Liver (tissue), 10 donors: ENCODE measurements at places on chromosomes 3 and 15. TPM values are rescaled to one million over a fixed set of nuclear protein-coding genes. Genes with fewer than 3 reads are reported as not detected.

DNA sequence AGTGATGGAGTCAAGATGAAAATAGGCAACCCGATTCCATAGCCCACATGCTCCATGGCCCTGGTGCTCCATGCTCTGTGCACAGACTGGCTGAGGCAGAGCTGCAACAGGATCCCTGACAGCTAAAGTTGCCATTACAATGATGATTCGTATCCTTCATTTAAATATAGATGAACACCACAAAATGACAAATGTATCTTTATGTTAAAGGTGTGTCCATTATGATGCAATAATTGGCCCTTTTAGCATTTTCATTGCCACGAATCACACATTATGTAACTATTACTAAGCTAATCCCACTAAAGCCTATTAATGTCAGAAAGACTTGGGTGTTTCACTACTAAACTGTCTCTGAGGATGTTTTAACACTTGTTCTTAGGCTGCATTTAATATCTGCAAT lies 270.2 kb upstream of the THBS1 start:
- H3K4me3 ChIP-seq, result no peak overlapping the region
- DNase-seq, result no peak
- H3K36me3 ChIP-seq, result no peaks in the 10 kb centered on the region
- no peaks in the 10 kb centered on the region for H3K27me3 ChIP-seq

DNA sequence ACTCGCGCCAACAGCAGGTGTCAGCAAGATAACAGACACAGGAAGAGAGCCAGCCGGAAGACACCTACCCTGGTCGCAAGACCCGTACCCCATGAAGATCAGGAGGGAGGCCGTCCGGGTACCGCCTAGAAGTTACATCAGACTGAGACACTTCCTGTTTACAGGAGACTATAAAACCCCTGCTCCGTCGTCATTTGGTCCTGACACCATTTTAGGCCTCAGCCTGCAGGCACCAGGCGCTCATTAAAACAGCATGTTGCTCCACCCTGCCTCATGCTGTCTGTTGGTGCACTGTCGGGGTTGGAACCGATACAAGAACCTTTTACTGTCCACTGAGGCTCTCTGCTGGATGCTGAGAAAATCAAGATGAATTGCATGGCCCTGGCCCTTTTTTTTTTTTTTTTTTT lies 15.6 kb upstream of the PRTG start:
- no peaks in the 10 kb centered on the region for H3K4me1 ChIP-seq
- H3K4me3 ChIP-seq, result no peak overlapping the region
- no peak overlapping the region for H3K27ac ChIP-seq
- H3K27me3 ChIP-seq, result no peaks in the 10 kb centered on the region

GRCh38 chr15:90097475-90097874 lies 4.8 kb downstream of the IDH2 start:
- H3K27me3 ChIP-seq, result no peaks in the 10 kb centered on the region
- H3K4me3 ChIP-seq, result no peak overlapping the region
- no peaks in the 10 kb centered on the region for H3K36me3 ChIP-seq
- H3K27ac ChIP-seq, result peak overlapping the region; percentile 88
- no peak for DNase-seq
- peaks cover 55% of the 10 kb centered on the region for H3K4me1 ChIP-seq

GRCh38 chr3:187774185-187774789 lies 29.0 kb upstream of the BCL6 start:
- no peak overlapping the region for H3K4me3 ChIP-seq
- H3K27ac ChIP-seq, result no peak overlapping the region
- no peaks in the 10 kb centered on the region for H3K36me3 ChIP-seq
- H3K27me3 ChIP-seq, result no peaks in the 10 kb centered on the region
- no peak for DNase-seq
- no peaks in the 10 kb centered on the region for H3K4me1 ChIP-seq

DNA sequence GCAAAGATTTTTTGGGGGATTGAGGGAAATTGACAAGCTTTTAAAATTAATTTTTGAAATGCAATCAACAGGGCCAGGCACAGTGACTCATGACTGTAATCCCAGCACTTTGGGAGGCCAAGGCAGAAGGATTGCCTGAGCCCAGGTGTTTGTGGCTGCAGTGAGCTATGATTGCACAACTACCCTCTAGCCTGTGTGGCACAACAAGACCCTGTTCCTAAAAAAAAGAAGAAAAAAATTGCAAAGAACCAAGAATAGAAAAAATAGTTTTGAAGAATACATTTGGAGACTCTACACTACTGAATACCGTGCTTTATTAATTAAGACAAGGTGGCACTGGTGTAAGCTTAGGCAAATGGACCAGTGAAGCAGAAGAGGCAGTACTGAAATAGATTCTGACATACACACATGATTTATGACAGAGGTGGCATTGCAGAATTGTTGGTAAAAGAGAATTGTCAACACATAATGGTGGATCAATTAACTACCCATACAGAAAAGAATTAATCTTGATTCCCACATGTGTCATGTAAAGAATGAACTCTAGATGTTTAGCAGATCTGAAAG lies 443.3 kb upstream of the ATP11B start:
- DNase-seq, result no peak
- H3K4me3 ChIP-seq, result no peak overlapping the region
- no peaks in the 10 kb centered on the region for H3K4me1 ChIP-seq
- H3K27me3 ChIP-seq, result no peaks in the 10 kb centered on the region

DNA sequence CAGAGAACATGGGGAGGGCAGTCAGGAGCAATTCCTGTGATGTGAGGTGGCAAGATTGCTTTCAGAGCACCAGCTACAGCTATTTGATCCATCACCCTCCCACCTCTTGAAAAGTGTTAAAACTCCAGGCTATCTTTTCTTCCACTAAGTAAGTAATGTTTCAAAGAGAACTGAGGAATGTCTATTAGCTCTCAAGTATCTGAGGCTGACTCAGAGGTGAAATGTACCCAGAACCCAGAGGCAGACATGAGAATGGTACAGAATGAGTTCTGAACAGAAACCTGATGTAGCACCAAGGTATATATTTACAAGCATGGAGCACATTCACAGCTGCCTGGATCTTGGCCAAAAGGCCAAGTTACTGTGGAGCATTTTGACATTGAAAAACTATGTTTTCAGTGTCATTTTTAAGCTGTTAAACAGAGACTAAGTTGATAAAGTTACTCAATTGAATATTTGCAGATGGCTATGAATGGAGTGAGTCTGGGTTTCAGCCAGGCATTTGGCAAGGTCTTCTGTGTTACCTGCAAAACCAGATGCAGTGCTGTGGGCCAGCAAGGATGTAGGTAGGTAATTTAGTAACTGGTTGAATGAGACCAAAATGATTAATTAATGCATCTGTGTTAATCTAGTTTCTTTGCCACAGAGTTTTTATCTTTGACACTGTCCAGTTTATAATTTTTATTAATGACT lies 227.7 kb upstream of the CD96 start:
- H3K36me3 ChIP-seq, result no peaks in the 10 kb centered on the region
- H3K4me1 ChIP-seq, result peaks cover 2% of the 10 kb centered on the region
- no peaks in the 10 kb centered on the region for H3K27me3 ChIP-seq
- H3K27ac ChIP-seq, result no peak overlapping the region
- no peak for DNase-seq

GRCh38 chr15:67125589-67126502 lies 60.4 kb downstream of the SMAD3 start:
- peaks cover 22% of the 10 kb centered on the region for H3K4me1 ChIP-seq
- no peaks in the 10 kb centered on the region for H3K27me3 ChIP-seq
- peak overlapping the region; percentile 56 for H3K27ac ChIP-seq

Gene LRRIQ4
- 0.09 TPM for total RNA-seq

Gene BBX
- total RNA-seq, result 22.5 TPM

Gene RFX7
- 2.4 TPM for total RNA-seq
